ENCODE measurements at places on chromosomes 3 and 15.
A peak's percentile ranks its signal among the peaks of the same experiment; 100 is the strongest.

DNA sequence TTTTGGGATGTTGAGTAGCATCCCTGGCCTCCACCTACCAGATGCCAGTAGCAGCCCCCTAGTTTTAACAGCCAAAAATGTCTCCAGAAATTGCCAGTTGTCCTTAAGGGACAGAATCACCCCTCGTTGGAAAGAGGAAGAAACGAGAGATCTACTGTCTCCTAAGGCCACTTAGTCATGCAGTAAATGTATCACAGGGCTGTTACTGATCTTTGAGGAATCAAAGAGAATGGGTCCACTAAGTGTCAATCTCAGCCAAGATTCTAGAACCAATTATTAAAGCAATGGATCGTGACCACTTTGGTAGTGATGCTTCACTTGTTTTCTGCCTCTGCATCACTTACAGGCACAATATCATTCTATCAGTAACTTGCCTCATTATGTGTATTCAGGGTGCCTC, 26.4 kb downstream of the POLG start:
- DNase-seq, result no peak

DNA sequence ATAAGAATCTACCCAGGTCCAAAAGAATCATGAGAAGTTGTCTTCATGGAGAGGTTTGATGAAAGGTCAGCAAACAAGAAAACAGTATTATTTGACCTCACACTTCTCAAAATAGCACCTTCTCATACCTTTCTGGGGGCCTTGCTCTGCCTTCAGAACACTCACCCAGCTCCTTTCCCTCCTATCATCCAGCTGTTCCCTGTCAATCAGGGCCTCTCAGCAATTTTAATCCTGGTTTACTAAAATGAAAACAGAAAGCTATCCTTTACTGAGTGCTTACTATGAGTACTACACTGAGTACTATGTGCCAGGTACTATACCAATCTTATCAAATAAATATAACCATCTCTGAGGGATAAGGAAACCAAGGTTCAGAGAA, 138.6 kb downstream of the GAP43 start:
- DNase-seq, result no peak

GRCh38 chr3:18830087-18830486, 318.2 kb upstream of the KCNH8 start:
- no peak for DNase-seq

DNA sequence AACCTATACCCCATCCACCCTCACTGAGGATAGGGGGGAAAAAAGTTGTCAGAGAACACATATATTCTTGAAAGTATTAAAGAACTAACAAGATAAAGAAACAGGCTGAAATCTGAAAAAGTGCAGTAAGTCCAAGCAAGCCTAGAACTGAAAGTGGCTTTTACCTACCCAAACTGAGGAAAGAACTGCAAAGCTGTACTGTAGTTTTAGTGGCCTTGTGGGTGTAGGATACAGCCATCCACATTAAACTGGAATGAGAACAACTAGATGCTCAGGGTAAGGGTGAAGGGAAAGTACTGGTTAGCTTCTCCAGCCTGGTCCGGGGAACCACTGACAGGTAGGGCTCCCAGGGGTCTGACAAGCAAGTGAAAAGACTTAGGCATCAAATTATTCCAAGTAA, 10.1 kb downstream of the UBP1 start:
- DNase-seq, result no peak

GRCh38 chr3:67357610-67358458, 296.6 kb downstream of the SUCLG2 start:
- no peak for DNase-seq

DNA sequence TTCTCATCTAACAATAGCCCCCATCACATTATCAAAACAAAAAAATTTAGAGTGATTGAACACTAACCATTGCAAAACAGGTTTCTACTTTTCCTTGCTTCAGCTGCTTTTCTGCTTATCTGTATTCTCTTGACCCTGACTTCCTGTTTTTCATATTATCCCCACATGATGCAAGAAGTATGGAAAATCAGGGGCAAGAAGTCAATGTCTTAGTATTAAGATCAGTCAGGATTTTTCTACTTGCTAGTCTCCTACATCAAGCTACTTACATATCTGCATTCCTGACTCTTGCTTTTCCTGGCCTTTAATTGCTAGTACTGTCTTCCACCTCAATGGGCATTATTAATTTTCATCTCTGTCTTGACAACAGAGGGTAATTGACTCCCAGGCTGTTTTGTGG, 300.2 kb downstream of the OTOL1 start:
- no peak for DNase-seq

GRCh38 chr3:87828046-87828445, 230.8 kb downstream of the CGGBP1 start:
- DNase-seq, result no peak

GRCh38 chr3:113606539-113607218, 74.3 kb downstream of the SIDT1 start:
- DNase-seq, result peak; percentile 60

- no peak for DNase-seq
Observed at GRCh38 chr3:63384382-63384781, 106.3 kb downstream of the SYNPR start.

- DNase-seq, result no peak
Observed at GRCh38 chr3:133237380-133237779, 162.5 kb upstream of the BFSP2 start.

DNA sequence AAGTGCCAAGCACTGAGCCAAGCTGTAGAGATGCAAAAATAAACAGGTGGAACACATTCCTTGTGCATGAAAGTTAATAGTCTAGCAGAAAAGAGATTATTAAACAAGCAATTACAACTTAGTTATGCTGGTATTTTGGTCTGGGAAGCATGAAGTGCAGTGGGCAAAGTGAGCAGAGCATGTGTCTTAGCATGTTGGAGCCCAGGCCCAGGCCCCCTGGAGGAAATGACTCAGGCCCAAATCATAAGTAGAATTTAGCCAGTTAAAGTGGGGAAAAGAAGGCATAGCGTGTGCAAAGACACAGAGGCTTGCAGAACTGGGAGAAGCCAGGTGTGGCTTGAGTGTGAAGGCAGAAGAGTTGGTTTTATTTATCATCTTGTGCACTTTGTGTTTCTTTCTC, 163.8 kb upstream of the ATP11B start:
- no peak for DNase-seq

DNA sequence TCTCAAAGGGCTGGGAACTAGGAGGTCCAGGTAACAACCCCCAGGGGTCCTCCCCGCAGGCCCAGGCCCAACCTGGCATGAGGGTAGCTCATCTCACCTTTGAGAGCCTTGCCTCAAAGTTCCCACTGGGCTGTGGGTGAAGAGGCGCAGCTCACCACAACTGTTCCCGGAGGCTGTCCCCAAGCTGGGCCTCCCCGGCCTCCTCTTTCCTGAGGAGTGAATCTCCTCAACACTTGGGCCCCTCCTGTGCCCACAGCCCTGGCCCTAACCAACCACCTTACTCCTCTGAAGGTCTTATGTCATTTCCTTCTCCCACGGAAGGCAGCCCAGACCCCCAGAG, 27.5 kb upstream of the CORO2B start:
- no peak for DNase-seq

GRCh38 chr3:22729981-22730380, 473.1 kb upstream of the UBE2E2 start:
- DNase-seq, result no peak

DNA sequence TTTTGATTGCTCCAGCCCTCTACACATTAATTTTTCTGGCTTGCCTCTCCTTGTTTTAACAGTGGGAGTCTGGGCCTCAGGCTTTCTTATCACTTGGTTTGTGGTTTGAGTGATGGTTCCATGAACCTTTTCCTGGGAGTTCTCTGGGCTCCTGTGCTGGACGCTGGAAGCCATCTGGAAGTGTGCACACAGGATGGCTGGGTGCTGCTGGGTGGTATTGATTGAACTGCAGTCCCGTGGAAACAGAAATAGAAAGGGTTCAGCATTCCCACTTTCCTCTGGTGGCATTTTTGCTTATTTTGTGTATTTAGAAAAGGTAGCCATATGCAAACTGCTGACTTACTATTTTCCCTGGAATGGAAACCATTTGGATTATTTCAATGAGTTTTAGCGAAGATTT, 25.6 kb downstream of the MITF start:
- DNase-seq, result no peak

GRCh38 chr3:119726909-119727308, 24.1 kb downstream of the CFAP91 start:
- DNase-seq, result no peak

- DNase-seq, result peak; percentile 22
Observed at GRCh38 chr3:135966271-135966961, 888 bp downstream of the PPP2R3A start.

DNA sequence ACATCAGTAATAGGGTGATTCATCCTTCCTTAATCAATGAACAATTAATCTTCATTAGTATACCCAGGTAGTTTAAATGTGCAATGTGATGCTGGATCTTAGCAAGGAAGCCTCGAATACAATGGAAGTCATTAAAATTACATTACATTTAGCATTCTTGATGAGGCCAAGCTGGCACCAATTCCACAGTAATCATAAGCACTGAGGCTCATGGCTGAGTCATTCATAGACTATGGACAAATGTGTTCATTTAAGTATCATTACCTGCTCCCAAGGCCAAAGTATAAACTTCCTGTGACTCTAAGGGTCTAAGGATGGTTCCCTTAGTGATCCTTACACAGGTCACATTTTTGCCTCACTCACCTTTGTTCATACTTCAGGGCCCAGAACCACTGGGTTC, 266.4 kb upstream of the CDIN1 start:
- no peak for DNase-seq

GRCh38 chr3:60528651-60529050, 722.6 kb downstream of the FHIT start:
- DNase-seq, result no peak

DNA sequence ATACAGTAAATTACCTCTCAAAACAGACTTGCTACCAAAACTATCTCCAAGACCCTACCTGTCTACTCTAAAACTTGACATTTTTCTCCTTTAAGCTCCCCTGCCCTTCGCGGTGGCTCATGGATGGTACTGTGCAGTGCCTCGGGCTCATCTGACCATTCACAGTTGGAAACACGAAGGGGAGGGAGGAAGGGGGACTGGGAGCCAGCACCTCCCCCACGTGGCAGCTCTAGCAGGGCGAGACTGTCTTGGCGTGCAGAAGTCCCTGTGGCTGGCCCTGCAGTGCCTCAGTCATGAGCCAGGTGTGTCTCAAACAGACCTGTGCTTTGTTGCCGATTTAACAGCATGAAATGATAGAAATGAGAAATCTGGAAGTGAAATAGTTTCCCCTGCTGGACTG, 372.0 kb downstream of the GABRG3 start:
- DNase-seq, result no peak

DNA sequence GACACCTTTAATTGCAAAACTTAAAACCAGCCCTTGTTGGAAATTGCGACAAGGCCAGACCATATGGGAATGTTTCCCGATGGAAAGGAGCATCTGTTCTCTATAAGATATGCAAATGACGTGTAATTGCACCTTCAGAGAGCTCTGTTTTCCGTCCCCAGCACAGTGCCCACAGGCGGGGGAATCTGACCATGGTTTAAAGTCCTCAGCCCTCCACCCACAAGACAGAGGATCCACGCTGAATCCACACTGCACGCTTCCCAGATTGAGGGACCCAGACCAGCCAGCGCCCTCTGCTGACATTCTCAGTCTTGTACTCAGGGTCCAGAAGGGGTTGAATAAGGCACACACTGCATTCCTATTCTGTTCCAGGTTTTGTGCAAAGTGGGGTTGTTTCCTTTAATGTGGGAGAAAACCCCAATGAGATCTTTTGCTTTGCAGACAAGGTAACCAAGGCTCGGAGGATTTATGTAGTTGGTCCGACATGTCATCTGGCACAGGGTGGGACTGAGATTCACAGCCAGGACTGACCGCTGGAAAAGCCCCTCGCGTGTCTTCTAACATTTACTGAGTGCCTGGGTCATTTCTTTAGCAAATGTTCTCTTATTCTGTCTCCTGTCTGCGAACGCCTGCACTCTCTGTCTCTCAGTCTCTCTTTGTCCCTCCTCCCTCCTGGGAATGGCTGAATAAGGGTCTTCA, 36.8 kb upstream of the KLHL25 start:
- no peak for DNase-seq

DNA sequence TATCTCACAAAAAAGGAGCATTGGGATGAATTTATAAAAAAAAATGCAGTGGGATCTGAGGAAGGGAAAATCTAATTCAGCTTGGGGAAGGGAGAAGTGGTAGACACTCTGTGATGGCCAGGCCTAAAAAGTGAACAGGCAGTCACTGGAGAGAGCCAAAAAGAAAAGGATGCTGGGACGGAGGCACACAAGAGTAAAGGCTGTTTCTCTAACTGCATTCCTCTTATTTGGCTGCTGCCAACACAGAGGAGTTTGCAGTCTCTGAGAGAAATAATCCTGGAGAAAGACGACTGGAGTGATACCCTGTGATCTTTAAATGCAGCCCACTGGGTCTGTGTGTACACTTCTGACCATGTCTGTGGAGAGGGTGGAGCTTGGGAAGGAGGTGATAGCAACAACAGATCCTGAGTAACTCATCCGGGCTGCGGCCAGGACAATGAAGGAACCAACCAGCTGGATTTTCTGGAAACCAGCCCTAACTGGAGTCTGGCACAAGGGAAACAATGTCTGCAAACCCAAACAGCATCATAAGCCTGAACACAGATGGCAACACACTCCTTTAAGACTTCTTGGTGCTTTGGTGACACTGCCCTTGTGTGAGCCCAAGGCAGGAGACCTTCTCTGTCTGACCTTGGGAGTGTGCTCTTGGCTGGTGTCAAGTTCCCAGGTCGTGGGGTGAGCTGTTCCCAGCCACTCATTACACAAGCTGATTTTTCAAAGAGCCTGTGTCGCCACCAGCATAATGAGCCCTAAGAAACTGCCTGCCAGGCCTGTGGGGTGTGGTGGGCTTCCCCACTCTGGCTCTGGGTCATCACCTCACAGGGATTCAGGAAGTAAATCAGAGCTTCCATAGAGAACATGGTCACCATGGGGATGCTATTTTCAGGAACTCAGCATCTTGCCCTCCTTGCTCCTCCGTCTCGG, 8.0 kb downstream of the FYCO1 start:
- DNase-seq, result no peak

- no peak for DNase-seq
Observed at GRCh38 chr3:187024536-187025226, 94.4 kb downstream of the ST6GAL1 start.

DNA sequence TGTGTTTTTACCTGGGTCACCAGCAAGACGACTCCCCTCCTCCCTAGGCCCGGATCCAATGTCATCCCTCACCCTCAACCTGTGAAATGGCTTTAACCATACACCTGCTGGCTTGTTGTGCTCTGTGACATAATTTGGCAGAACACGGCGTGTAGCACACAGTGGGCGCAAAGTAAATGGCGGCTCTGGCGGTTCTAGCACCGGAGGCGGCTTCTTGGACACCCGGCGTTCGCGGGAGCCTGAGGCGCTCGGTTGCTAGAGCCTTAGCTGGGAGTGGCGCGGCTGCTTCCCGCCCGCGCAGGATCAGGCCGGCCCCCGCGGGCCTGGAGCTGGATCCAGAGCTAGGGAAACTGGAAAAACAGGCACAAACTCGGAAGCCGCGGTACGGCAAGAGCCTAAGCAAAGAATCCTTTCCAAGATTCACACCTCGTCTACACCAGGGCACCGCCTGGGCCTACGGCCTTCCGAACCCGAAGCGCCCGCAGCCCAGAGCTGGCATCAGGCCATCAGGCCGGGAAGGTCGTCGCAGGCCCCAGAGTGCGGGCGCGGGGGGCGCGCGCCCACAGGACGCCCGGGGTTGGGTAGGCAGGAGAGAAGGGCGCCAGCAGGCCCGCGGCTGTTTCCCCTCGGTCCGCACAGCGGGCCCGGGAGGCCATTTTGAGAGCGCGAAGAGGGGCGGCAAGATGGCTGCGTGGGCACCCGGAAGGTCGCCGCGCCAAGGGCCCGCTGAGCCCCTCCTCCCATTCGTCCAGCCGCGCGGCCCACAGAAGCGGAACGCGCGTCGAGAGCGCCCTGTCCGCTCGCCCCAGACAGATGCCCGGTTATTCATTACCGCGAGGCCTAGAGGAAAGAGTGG, 43.9 kb upstream of the POLG start:
- no peak for DNase-seq

GRCh38 chr15:36370731-36371112, 208.7 kb upstream of the CDIN1 start:
- no peak for DNase-seq
